ENCODE measurements at places on chromosomes 7 and 10.

- no peak for DNase-seq
These were observed 51.2 kb upstream of the SORCS1 start for GRCh38 chr10:107215681-107216080.

DNA sequence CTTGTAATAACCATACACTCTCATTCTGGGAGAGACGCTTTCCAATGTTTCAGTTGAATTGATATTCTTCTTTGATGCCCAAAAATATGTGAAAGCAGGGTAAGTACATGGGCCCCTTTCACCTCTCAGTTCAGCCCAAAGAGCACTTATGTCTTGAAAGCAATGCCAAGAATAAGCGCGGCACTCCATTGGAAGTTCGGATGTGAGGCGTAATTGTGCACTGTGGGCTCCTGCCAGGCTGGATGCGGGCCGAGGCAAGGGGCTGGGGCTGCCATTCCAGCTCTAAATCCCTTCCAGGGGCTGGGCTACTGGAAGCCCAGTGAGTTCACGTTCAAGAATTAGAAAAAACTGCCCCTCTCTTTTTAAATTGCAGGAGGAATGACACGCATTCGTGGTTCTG, 113.8 kb downstream of the EBF3 start:
- no peak for DNase-seq

- no peak for DNase-seq
These were observed 128.9 kb downstream of the HDAC9 start for GRCh38 chr7:18624459-18624858.

- no peak for DNase-seq
These were observed 86.4 kb upstream of the TRIL start for GRCh38 chr7:29044554-29044953.

DNA sequence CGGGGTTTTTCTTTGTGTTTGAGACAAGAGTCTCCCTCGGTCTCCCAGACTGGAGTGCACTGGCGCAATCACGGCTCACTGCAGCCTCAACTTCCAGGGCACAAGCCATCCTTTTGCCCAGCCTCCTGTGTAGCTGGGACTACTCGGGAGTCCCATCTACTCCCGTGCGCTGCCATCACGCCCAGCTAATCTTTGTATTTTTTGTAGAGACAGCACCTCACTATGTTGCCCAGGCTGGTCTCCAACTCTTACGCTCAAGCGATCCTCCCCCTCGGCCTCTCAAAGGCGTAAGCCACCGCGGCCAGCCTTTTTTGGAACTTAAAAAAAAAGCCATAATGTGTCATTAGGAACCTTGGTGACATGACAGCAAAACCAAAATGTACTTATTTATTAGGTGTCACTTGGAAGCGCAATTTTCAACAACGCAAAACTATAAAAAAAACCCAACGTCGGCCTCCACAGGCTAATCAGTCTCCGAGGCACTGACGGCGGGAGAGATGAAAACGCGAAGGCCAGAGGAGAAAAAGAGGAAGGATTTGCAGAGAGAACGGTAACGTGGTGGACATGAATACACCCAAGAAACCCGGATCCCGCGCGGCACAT, 911 bp upstream of the HNRNPH3 start:
- no peak for DNase-seq

DNA sequence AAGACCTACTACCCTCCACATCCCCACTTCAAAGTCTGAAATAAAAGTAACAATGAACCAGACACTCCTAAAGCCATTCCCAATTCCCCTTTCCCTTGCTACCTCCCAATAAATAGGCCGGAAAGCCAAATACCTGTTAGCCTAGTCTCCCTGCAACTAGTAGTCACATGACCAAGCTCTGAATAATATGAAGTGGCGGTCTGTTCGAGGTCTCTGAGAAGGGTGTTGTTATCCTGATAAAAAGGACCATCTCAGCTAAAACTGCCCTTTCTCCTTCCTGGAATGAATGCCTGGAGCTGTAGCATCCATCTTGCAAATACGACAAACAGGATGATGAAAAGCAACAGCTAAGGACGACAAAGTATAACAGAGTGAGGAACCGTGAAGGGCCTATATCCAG, 6.0 kb downstream of the KIF5B start:
- DNase-seq, result no peak

DNA sequence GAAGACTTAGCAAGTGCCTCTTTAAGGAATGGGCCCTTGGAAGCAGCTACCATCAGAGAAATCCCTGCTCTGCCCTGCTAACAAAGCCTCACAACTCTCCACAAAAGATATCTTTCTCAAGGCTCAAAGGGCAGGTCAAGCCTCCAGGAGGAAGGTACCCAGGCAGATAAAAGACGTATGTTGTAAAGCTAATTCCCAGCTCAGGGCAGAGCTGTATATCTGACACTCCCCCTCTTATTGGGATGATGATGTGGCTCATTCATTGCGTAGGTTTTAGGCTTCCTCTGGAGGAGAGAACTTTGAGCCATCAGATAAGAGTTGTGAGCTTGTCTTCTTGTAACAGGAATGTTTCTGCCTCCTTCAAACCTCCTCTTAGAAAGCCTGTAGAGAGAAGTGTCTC, 145.4 kb downstream of the CALN1 start:
- DNase-seq, result no peak

DNA sequence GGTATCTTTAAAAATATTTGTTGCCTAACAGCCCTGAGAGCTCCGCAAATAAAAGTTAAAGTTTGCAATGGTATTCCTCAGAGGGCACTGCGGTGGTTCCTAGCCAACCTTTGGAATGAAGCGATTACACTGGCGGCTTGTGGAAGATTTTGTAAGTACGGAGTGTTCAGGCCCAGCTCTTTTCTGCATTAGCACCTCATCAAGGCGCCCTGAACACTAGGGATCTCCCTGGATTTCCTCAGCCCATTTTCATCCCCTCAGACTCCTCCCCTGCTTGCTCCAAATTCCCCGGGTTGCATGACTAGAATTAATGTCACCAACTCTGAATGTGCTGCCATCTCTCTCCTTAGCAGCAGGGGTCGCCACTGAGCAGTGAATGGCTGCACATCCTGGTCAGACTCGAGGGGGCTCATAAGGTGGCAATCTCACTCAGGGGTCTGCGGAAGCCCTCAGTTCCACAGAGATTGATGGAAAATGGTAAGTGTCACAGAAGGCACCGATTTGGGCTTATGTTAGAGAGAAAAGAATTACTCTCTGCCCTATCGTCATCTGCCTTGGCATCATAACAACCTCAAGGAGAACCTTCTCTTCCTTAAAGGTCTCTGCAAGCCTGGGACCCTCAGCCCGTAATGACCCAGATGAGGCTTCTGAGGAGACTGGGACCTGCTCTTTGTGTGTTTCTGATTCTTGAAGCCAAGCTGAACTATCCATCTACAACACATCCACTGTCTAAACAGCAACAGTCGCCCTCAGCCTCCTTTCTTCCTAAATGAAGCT, 262.8 kb upstream of the AOAH start:
- DNase-seq, result peak; percentile 52

- no peak for DNase-seq
These were observed 116.1 kb upstream of the PCBD1 start for GRCh38 chr10:71004176-71005075.

- DNase-seq, result no peak
These were observed 150.9 kb downstream of the RGS10 start for GRCh38 chr10:119391440-119392251.

GRCh38 chr10:113552701-113553100, at the start of gene HABP2:
Gene HABP2 (plus strand): TSS chr10:113553053. CDS start chr10:113553122, 69 bp downstream.
- no peak for DNase-seq

DNA sequence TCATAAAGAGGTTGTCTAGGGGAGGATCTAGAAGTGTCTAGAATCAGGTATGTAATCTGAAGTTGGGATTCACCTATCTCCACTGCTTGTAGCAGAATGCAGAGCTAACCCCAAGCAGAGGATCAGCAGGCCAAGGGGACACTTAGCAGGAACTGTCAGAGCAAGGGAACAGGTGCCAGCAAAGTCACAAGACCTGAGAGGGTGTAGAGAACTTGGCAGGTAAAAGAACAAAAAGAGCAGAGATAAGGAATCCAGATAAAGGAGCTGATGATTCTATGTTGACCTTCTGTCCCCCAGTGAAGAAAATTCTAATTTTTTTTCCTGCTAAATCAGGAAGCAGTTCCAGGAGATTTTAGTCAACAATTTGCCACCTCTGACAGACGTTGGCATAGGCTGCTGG, 91.4 kb upstream of the CCDC71L start:
- DNase-seq, result no peak

- DNase-seq, result no peak
These were observed 34.5 kb downstream of the FAM25A start for GRCh38 chr10:87054373-87055295.

DNA sequence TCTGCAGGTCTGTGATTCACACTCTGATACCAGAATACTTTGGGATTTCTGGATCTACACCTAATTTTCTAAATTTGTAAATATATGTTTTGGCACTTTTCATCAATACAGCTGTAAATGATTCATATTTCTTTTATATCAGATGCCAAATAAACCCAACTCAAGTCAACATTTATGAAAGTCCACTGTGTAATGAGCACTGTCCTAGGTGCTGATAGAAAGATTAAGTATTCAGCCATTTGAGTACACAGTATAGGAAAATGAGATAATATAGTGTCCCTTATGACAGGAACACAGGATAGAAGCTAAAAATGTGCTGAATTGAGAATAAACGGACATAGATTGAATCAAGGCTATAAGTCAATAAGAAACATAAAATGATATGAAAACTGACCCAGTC, 6.4 kb downstream of the ANXA7 start:
- no peak for DNase-seq

DNA sequence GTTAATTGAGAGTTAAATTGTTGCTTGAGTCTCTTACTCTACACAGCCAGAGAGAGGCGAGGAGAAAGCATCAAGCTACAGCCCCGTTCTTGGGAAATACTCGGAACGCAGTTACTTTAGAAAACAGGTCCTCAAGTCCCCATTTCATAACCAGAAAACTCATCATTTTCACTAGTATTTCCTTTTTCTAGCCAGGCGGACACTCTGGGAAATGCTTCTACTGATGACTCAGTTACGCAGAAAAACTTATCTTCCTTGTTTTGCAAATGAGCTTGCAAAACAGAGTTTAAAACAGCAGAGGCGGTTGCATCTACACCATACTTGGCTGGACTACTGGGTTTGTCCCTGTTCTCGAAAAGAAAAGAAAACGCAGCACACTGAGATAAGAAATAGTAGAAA, 111.4 kb upstream of the FGFR2 start:
- no peak for DNase-seq

DNA sequence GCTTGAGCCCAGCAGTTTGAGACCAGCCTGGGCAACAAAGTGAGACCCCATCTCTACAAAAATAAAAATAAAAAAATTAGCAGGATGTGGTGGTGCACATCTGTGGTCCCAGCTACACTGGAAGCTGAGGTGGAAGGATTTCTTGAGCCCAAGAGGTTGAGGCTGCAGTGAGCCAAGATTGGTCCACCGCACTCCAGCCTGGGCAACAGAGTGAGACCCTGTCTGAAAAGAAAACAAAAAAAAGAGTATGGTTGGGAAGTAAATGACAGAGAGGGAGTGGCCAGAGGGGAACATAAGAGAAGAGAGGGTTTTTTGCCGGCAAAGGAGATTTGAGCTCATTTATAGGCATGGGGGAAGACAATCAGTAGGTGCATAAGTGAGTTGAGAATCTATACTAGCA, 19.7 kb downstream of the PLXDC2 start:
- DNase-seq, result no peak

All from progenitor cell of endocrine pancreas (in vitro differentiated cells).